Fibroblast of lung (primary cell): ENCODE measurements at places on chromosomes 4 and X. TPM values are rescaled to one million over a fixed set of nuclear protein-coding genes. Genes with fewer than 3 reads are reported as not detected.

DNA sequence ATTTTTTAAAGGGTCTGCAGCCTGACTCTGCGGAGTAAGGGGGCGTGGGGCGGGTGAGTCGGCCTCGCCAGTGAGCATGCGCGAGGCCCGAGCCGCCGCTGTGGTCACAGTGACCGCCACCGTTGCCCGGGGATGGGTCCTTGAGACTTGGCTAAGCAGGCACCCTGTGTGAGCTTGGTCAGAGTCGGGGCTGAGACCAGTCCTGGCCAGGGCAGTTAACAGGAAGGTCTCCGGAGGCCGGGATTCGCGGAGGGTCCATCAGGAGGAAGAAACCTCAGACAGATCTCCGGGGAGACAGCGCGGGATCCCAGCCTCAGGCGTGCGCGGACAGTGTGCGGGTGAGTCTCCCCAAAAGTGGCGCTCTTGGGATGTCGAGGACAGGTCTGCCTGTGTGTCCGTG is 1384.4 kb upstream of the PCDH10 start:
- DNase-seq, result no peak

DNA sequence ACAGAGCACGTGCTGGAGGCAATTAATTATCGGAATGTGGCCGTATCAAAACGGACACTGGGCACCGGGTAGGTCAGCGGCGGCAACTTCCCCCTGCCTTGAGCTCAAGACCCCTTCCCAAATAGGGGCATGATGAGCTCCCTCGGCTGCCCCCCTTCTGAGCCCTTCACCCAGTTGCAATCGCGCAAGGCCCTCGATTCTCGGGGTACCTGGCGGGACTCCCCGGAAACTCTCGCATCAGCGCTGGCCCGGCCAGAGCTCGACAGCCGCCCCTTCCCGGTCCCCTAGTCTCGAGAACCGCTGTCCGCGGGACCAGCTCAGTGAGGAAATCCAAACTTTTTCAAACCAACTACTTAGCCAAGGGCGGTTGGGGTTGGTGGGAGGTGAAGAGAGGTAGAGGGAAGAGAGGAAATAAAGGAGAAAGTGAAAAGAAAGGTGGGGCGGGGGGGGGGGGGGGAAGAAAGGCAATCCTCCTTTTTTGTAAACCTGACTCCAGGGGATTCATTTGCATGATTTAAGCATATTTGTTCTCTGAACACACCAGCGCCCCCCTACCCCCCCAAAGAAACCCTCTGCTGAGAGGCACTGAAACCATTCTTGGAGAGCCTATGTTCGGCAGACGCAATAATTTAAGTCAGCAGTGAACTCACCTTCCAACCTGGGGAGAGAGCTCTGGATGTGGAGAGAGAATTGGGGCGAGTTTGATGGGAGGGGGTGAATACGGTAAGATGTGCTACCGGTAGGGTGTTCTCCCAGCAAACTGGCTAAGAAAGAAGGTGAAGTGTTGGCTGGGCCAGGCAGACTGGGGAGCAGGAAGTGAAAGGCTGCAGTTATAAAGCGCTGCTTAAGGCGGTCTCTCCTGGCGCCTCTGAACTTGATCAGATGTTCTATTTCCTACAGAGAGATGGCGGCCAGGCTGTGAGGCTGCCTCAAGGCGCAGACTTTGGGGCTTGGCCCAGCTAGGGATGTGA is 2.0 kb upstream of the ZIC3 start:
- DNase-seq, result no peak

DNA sequence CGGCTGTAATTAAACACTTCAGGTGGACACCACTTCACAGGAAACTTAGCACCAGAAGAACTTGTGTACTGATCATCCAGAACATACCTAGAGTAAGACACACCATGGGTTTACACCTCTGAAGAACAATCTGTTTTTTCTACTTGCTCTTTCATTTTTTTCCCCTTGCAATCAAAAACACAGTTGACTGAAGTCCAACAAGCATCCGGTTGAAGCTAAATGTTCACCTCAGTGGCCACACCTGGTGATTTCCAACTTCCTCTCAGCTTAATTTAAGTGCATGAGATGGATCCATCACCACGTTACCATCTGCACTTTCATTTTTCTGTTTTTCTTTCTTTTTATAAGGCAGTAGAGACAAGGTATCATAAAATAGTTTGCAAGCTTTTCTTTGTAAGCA is 4.9 kb upstream of the TXK start:
- no peak for DNase-seq

DNA sequence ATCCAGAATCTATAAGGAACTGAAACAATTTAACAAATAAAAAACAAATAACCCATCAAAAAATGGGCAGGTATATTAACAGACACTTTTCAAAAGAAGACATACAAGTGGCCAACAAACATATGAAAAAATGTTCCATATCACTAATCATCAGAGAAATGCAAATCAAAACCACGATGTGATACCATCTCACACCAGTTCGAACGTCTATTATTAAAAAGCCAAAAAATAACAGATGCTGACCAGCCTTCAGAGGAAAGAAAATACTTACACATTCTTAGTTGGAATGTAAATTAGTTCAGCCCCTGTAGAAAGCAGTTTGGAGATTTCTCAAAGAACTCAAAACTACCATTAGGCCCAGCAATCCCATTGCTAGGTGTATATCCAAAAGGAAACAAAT is 687.9 kb upstream of the AADAT start:
- no peak for DNase-seq

GRCh38 chr4:81472281-81473182 is 825 bp upstream of the RASGEF1B start:
- DNase-seq, result no peak

DNA sequence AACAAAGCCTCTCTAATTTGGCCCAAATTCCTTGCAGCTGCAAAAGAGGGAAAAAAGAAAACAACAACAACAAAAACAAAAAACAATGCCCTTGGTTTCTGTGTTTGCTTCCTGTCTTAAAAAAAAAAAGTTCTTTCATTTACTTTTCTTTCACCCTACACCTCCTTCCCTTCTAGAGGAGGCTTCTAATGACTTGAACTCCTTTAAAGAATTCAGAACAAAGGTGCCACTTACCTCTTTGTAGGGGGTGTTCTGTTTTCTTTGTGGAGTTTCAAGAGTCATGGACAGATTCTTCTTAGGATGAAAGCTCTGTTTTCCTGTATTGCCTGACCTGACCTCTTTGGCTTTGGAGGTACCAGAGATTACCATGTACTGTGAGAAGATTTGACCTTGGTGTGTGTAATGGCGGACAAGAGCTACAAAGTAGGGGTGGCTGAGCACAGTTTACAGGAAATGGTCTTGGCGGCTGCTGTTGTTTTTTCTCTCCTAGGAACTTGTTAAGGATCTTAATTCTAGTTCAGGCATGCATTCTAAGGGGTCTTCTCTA is 72.4 kb upstream of the S100G start:
- no peak for DNase-seq

GRCh38 chr4:120902925-120903324 is 19.6 kb downstream of the PRDM5 start:
- DNase-seq, result no peak

- DNase-seq, result no peak
Measured at GRCh38 chr4:3656416-3657356, 109.5 kb upstream of the ADRA2C start.

DNA sequence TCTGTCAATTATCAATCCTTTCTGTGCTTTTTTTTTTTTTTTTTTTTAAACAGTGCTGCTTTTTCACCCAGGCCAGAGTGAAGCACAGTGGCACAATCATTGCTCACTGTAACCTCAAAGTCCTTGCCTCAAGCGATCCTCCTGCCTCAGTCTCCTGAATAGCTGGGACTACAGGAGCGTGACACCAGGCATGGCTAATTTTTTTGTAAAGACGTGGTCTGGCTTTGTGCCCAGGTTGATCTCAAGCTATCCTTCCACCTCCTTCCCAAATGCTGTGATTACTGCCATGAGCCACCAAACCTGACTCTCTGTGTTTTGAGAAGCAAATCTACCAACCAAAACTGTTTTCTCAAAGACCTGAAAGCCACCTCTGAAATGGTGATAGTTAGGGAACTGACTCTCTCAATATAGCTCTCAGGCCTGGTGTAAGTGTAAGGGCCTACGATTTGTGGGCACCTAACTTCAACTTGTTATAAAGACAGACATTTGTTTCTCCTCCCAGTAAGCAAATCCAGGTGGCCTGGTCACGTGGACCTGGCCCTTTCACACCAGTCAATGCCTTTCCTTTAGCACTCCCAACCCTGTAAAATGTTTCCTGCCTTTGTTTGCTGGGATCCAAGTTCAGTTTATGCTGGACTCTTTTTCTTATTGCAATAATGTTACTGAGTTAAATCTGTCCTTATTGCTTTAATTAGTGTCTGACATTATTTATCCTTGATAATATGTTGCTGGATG is 2015.9 kb downstream of the PCDH7 start:
- DNase-seq, result no peak

GRCh38 chr4:2623442-2623841 is 87.0 kb downstream of the FAM193A start:
- no peak for DNase-seq

BGN gene
- total RNA-seq, result 10.1 and 18.7 TPM in 2 replicates

GRCh38 chr4:107247738-107248137 is 211.6 kb upstream of the DKK2 start:
- peak; percentile 1 for DNase-seq

- DNase-seq, result no peak
Measured at GRCh38 chr4:163395758-163396157, 52.1 kb downstream of the NPY5R start.

DNA sequence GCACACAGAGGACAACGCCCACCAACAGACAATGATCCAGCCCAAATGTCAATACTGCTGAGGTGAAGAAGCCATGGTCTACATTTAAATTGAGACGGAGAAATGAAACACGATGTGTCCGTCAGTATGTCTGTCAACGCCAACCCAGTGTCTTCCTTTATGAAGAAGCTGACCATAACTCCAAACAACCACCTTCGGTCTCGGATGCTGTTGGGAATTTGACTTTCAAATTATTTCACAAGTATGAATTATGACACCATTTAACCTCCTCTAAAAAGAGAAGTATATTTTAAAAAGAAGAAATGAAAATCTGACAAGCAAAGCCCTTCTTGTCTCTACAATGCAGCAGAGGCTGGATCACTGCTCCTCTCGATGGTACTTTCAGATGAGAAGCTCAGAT is 123.7 kb upstream of the MAP3K15 start:
- DNase-seq, result no peak

F9 gene
- total RNA-seq, result not detected in 2 replicates

GRCh38 chrX:65667503-65668376 is at the start of gene MSN:
Gene MSN (plus strand): TSS chrX:65667654. CDS start chrX:65667842, 188 bp downstream.
- peak; percentile 57 for DNase-seq

FRG1 gene
- total RNA-seq, result 21.0 and 30.3 TPM in 2 replicates

DNA sequence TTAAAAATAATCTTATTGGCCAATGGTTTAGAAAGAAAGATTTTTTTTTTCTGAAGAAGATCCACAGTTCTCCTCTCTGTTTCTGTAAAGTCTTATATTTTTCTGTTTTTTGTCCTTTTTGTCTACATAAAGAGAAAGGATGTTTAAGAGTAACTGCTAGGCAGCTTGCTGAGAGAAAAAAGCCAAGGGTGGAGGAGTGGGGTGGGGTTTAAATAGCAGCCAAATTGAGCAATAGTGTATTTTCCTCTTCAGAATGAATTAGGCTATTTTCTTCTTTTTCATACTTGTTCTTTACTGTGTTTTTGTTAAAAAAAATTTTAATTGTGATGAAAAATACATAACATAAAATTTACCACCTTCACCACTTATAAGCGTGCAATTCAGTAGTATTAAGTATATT is 224.6 kb downstream of the SOWAHB start:
- DNase-seq, result no peak

NALF2 gene
- not detected in 2 replicates for total RNA-seq

DNA sequence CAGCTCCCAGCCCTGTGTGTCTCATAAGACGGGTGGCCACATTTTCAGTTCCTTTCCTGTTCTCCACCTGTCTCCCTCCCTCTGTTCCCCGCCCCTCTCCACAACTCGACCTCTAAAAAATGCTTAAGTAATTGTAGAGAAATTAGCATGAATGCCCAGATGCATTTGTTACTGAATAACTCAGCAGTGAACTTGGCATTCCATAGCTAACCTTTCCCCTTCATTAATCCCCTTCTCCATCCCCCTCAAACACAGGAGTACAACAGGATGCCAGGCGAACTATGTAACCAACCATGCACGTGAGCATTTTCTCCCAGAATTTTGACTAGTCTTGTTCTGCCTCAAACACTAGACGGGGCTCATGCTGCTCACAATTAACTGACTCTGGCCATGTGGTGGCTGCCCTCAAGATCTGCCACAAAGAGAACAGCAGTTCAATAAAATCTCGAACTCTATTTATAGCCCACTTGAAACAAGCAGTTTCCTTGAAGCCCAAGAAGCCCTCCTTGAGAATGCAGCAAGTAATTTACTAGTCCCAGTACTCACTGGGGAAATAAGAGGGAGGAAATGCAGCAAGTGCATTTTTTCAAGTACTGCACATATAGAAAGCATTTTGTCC is 351.2 kb downstream of the ARHGAP24 start:
- DNase-seq, result peak; percentile 80

GRCh38 chrX:33204889-33205288 is 6.5 kb downstream of the DMD start:
- DNase-seq, result peak; percentile 77

TECRL gene
- total RNA-seq, result not detected in 2 replicates

GRCh38 chrX:44876086-44876485 is 3.1 kb downstream of the KDM6A start:
- DNase-seq, result peak; percentile 44

GRCh38 chr4:139419388-139419914 is 34.5 kb upstream of the RAB33B start:
- DNase-seq, result peak; percentile 95

ADRA2C gene
- total RNA-seq, result 0.26 and 0.33 TPM in 2 replicates

ASB9 gene
- 1.2 TPM in 1 of 2 replicates, not detected in the other for total RNA-seq

C4orf50 gene
- not detected in 2 replicates for total RNA-seq

DNA sequence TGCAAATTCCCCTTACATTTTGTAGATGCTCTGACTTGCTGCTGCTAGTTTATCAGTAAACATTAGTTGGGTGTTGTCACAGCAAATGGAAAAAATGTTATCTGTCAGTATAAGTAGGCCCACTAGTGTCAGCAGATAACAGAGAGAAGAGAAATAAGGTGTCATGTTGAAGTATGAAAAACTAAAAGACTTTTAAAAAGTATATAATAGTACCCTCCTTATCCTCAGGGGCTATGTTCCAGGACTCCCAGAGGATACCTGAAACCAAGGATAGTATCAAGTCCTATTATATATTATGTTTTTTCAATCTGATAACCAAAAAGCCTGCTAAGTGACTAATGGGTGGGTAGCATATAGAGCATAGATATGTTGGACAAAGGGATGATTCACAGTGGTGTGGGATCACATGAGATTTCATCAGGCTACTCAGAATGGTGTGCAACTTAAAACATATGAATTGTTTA is 11.6 kb upstream of the BMP2K start:
- peak; percentile 45 for DNase-seq

GRCh38 chr4:73865431-73866096 is 3.6 kb upstream of the CXCL1 start:
- no peak for DNase-seq

DNA sequence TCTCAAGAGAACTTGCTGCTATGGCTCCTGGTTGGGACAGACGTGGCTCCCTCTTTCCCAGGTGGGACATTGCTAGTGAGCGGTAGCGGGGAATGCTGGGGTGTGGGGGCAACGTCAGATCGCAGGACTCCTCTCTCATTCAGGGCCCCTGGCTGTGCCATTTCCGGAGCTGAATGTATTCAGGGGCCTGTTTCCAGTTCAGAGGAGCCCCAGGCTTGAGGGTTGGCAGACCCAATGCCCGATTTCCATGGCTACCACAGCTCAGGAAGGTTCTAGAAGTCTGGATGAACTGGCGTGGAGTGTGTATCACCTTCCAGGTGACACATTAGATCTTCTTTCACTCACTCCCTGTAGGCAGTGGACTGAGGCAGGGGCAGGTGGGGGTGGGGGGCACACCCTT is 26.2 kb upstream of the CRMP1 start:
- DNase-seq, result no peak
